ENCODE measurements at places on chromosomes 1 and 21.
A peak's percentile ranks its signal among the peaks of the same experiment; 100 is the strongest.

DNA sequence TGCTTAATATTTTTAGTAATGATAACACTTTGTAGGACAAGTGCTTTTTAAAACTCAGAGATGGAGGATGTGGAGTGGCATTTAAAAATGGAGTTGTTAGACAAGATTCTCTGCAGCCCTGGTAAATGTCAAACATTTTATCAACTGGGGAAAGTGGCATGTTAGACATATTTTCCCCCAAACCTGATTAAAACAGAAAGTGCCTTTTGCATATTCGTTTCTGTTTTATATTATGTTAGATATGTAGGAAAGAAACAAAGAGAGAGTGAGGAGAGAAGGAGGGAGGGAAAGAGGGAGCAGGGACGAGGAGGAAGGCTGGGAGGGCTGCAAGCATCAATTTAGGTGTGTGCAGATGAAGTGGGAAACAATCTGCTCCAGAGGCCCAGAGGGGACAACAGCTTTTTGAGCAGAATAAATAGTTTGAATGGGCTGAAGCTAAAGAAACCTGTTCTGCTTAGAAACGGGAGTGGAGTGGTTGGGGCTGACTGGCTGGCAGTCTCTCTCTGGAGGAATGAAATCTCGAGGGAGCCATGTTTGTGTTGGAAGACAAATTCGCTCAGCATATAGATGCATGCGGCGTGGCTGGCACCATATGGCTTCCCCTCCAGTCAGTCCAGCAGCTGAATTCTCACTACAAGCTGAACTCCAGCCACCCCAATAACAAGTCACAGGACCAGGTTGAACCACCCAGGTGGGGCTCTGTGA is 502.2 kb downstream of the AJAP1 start:
- DNase-seq: no peak

DNA sequence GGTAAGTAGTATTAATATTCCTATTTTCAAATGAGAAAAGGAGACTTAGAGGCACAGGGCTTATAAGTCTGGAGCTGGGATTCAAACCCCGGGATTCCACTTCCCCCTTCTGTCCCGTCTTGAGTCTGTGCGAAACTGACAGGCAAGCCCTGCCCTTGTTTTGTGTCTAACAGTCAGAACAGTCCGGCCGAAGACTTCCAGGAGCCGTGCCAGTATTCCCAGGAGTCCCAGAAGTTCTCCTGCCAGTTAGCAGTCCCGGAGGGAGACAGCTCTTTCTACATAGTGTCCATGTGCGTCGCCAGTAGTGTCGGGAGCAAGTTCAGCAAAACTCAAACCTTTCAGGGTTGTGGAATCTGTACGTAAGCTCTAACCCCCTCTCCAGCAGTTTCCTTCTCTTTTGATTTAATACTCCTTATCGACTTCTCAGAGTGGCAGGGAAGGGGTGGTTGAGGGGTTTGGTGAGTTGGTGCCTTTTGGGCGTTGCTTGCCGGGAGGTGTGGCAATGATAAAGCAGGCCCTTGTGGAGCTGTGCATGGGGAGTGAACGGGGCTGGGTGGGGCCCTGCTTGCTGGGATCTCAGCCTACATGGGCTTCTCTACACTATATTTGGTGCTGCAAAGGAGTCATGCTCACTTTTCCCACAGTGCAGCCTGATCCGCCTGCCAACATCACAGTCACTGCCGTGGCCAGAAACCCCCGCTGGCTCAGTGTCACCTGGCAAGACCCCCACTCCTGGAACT is 29.4 kb downstream of the IL6R start:
- DNase-seq: no peak

GRCh38 chr1:218933513-218933912 is 240.2 kb upstream of the LYPLAL1 start:
- DNase-seq: no peak

- no peak for DNase-seq
Observed at GRCh38 chr21:37041706-37042271, 31.1 kb downstream of the PIGP start.

DNA sequence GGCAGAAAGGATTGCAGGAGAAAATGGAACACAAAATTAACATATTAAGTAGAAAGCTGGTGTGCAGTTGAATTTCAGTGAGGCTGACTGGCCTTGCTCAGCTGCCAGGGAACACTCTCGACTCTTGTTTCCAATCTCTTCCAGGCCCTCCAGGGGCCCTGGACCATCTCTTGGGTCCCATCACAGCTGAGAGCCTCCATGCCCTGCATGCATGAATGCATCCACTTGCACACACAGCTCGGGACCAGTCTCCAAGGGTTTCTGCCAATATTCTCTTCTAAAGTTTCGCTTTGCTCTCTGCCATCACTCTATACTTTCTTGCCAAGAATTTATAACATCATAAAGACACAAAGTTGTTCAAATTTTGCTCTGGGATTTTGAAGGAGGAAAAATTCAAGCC is 200.3 kb downstream of the DSCAM start:
- no peak for DNase-seq

DNA sequence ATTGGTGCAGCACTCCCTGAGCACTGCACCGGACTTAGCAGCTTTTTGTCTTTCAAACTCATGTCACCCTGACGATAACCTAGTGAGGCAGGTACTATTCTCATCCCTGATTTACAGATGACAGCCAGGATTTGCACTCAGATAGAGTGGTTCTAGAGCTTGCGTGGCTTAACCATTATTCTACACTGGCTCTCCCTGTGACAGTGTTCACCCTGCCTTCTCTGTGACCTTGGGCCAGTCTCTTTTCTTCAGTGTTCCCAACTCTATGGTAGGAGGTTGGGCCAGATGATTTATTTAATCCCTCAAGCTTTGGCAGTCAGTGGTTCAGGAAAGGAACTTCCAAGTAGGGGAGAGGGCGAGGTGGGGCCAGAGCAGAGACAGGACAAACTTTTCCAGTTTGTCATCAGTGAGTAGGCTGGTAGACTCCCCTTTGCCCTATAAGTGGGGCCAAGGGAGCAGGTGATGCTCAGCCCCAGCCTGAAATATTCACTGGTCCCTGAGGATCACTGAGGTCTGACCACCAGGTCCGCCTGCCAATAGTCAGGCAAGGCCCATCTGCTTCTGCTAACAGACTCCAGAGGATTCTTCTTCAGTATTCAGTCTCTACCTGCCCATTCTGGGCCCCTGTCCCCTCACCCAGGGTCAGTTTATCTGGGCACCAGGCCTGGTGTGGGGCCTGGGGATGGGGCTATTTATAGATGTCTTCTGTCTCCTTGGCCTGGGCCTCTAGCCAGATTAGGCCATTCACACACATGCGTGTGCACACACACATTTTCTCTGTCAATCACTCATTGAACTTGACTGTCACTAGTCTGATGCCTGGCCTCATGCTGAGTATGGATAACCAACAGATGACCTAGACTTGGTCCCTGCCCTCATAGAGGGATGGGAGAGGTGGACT is 8.8 kb upstream of the FABP3 start:
- DNase-seq: no peak

DNA sequence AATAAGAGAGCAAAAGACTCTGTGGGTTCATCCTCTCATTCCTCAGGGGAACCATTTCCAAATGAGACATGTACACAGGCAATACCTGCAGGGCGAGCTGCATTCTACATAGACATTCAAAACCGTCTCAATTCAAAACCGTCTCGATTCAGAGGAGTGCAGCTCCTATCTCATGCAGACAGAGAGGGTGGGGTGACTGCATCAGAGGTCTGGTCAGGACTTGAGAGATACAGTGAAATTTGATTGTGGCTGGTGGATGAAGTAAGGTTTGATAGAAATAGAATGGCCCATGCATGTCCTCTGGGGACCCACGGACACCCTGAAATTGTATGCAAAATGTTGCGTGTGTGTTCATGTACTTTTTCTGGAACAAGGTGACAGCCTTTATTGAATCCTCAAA is 27.3 kb downstream of the TEX35 start:
- DNase-seq: no peak

DNA sequence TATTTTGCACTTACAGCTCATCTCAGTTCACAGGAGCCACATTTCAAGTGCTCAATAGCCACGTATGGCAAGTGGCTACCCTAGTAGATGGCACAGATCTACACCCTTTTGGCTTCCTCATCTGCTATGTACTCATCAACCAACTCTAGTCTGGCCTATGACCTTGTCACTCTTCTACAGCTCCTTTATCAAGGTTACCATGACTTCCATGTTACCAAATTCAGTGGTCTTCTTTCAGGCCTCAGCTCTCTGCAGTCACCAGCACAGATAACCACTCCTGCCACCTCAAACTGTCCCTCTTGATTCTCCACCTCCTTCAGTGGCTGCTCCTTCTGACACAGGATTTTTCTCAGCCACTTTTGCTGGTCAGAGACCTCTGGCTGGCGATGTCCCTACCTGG is 11.7 kb upstream of the USP48 start:
- DNase-seq: no peak

DNA sequence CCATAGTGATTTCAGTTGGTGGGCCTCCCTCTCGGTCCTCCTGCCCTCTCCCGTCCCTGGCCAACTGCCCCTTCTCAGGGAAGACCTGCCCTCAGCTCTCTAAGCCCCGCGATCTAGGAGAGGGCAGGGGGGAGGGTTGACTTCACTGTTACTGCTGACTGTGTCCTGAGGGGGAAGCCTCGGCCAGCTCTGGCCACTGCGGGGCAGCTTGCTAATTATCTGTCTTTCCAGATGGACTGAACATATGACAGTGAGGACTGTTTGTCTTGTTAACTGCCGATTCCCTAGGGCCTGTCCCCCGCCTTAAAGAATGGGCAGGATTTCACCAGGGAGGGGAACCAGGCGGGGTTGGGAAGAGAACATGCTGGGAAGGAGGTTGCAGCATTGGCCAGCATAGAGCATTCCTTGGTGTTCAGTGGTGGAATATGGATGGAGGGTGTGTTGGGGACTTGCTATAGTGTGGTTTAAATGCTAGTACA is 22.9 kb downstream of the NIPAL3 start:
- no peak for DNase-seq

DNA sequence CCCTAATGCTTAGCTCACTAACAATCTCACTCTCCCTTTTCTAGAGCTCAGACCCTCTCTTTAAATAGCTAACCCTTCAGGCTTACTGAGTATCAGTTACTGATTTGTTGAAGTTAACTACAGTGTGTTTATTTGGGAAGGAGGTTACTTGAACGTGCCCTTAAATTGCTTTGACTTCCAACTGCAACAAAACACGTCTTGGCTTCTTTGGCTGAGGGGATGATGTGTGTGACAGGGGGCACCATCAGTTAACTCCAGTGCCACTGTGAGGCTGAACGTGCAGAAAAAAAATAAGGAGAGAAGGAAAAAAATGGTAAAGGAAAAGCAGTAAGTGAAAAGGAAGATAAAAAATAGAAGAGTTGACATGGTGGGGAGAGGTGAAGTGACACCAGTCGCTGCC is 75.1 kb upstream of the NRIP1 start:
- DNase-seq: no peak

GRCh38 chr1:21028520-21029145 is 148.1 kb downstream of the EIF4G3 start:
- DNase-seq: no peak

DNA sequence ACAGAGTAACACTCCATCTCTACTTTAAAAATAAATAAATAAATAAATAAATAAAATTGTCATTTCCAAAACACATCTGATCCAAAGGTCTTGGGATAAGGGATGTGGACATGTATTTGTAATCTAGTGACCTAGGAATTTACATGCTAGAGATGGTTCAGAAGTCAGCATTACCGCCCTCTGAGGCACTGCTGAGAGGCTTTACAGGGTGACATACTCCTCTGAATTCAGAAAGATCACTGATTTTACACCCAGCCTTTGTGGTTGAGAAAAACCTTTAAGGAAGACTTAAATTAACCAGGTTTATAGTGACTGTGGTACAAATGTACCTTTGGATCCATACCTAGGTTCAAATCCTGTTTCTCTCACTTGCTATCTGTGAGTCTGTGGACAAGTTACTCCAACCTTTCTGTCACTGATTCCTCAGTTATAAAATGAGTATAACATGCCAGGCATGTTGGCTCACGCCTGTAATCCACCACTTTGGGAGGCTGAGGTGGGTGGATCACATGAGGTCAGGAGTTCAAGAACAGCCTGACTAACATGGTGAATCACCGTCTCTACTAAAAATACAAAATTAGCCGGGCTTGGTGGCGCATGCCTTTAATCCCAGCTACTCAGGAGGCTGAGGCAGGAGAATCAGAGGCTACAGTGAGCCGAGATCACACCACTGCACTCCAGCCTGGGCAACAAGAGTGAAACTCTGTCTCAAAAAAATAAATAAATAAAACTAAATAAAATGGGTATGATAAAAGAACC is 20.1 kb downstream of the OSBPL9 start:
- DNase-seq: no peak

GRCh38 chr1:209433649-209434031 is 149.9 kb upstream of the CAMK1G start:
- DNase-seq: no peak

DNA sequence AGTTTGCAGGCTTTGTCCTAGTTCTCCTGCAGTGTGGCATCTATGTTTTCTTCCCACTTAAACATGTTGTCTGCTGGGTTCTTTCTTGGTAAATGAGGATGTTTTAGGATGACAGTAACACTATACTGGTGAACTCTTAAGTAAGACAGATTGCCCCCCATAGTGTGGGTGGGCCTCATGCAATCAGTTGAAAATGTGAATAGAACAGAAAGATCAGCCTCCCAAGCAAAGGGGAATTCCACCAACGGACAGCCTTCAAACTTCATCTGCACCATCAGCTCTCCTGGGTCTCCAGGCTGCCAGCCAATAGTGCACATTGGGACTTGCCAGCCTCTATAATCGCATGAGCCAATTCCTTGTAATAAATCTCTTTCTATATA is 10.7 kb upstream of the TARBP1 start:
- DNase-seq: no peak

DNA sequence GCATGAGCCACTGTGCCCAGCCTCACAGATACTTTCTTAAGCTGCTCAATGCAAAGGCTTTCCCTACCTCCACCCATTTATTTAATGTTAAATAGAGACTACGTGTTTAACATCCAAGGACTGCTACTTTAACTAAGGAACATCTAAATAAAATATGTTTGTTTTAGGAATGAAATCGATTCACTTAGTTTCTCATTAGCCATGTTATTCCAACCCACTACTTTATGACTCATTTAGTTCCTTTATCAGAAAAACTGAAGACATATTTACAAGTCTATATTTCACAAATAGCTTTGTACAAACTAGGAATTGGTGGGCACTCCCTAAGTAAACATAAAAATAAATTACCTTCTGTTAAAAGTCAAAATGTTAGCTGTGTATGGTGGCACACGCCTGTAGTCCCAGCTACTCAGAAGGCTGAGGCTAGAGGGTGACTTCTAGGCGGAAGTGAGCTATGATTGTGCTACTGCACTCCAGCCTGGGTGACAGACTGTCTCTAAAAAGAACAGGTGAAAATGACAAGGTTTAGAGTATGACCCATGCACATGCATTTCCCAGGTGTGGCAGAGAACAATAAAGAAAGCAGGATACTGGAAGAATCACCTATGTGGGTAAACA is 39.9 kb upstream of the AK4 start:
- DNase-seq: peak; percentile 32

- DNase-seq: no peak
Observed at GRCh38 chr1:180620581-180620980, 11.2 kb upstream of the XPR1 start.

DNA sequence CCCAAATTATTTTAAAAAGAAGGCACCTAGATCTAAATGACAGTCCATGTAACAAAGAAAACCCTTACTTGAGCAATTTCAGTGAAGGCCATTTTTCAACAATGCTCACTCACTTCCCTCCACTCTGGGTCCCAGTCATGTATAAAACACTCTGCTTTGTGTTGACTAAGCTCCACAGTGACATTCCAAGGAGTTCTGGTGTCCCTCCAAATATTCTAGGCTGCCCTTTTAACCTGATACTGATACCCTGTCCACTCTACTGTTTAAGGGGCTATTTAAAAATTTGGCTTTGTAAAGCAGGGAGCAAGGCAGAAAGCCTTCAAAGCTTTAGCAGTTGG is 73.6 kb downstream of the GNG12 start:
- DNase-seq: no peak

- DNase-seq: no peak
Observed at GRCh38 chr1:217857061-217857460, 225.9 kb downstream of the SPATA17 start.

Measured in NCI-H2081 treated with DMSO at 0.1 percent for 48 hours (cell line).